ENCODE measurements at places on chromosomes 11 and 22.

- no peak for DNase-seq
Measured at GRCh38 chr22:43819421-43819921, 7.4 kb upstream of the EFCAB6 start.

DNA sequence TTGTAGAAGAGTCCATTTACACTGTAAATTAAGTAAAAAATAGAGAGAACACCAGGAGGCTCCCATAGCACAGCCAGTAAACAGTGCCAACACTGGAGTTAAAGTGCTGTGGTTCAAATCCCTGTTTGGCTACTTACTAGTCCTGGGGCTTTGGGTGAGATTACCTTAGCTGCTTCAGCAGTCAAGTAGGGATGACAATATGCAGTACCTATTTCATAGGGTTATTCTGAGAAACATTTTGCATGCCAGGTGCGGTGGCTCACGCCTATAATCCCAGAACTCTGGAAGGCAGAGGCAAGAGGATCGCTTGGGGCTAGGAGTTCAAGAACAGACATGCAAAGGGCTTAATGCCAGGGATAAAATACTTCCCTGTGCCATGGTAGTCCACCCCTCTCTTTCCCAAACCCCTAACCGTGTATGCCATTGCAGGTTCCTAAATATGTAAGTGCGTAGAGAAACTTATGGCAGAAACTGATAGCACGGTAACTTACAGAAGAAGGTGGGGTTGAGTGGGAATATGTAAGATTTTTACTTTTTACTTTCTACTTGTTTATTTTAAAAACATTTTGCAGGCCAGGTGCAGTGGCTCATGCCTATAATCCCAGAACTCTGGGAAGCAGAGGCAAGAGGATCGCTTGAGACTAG, 86.4 kb upstream of the PICALM start:
- DNase-seq, result no peak

DNA sequence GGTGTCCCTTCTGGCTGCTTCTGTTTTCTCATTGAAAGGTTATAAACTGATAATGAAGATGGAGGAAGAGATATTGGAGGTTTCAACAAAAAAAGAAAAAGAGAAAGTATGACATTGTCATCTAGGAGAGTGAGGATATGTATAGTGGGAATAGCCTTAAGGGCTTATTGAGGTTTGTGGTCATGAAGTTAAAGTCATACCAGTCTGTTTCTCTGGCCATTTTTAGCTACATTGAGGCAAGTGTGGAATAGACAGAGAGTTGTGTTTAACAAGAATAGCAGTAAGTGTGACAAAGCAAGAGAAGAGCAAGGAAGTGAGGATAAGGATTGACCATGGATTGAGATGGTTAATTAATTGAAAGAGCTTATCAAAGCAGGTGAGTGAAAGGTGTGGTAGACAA, 110.4 kb downstream of the ELP4 start:
- no peak for DNase-seq

- DNase-seq, result no peak
Measured at GRCh38 chr22:44139773-44140172, 41.0 kb upstream of the PARVG start.

- DNase-seq, result no peak
Measured at GRCh38 chr11:11078344-11079086, 220.7 kb upstream of the ZBED5 start.

DNA sequence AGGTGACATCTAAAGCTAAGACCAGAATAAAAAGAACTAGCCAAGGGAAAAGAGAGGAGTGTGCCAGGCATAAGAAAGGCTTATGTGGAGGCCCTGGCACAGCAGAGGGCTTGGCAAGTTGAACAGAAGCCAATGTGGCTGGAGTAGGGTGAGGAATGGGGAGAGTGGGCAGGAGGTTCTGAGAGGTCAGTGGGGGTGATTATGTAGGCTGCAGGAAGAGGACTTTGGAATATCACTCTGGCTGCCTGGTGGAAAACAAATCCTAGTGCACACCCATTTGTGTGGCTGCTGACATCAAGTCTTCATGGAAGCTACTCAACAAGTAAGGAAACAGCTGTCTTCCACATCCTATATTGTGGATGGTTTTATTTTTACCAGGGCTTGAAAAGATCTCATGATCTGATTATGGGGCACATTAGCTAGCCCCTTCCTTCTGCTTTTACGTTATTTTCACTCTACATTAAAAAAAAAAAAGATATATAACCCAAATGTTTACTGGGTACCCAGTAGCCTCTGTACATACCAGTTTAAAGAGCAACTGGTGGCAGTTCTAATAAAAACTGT, 3.4 kb downstream of the MRPL16 start:
- no peak for DNase-seq

DNA sequence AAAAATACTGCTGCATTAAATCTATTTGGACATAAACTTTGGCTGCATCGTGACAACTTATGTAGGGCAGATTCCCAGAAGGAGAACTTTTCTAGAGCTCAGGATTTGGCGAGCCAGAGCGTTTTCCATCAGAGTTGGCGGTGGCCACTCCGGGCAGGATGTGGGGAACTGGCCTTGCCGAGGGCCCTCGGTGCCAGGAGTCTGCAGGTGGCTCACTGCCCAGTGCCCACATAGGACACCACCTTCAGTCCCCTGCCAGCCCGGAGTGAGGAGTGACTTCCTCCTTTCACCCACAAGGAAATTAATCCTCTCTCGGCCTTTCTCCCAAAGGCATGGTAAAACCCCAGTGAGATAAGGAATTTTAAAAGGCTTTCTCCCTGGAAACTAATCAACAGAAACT, 1.6 kb upstream of the LGALS2 start:
- no peak for DNase-seq

DNA sequence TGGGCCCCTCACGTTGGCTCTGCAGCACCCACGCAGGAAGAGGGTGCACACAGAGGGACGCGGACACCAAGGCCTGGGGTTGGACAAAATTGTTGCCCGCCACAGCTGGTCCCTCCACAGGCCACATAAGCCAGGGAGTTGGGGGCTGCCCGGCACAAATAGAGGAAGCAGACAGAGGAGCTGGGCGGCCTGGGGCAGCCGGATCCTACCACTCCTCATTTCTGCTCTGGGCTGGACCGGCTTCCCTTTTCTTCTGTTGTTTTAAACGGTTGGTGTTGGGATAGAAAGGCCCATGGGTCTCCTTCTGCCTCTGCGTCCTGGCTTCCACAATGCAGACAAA, 36.4 kb upstream of the LINC01488 start:
- peak; percentile 57 for DNase-seq

GRCh38 chr11:116927163-116927974, 89.9 kb upstream of the APOA1 start:
- DNase-seq, result no peak

- DNase-seq, result no peak
Measured at GRCh38 chr11:100619484-100619883, 67.6 kb upstream of the ARHGAP42 start.

DNA sequence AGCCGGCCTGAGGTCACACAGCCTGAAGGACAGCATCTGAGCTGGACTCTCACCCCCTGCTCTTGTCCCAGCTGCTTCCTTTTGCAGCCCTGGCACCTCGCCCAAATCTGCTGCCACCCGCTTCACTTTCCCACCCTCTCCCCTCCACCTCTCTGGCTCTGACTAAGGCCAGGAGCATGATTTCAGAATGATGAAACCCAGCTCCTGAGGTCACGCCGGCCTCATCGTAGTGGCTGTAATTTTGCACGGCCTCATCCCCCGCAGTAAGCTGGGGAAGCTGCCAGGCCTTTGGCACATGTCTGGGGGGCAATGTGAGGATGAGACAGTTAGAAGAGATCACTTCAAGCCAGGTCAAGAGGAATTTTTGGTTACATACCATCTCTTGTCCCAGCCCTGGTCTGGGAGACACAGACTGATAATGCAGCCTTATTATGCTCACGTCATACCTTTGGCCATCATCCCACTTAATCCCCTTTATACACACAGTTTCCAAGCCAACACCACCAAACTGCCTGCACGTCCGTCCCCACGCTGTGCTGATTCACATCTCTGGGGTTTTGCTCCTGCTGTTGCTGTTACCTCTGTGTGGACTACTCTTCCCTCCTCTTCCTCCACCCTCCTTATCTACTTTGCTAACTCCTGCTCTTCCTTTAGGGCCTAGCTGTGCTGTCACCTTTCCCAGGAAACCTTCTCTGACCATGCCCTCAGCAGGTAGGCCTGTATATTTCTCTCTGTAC, 58.1 kb downstream of the CHRDL2 start:
- peak; percentile 70 for DNase-seq

DNA sequence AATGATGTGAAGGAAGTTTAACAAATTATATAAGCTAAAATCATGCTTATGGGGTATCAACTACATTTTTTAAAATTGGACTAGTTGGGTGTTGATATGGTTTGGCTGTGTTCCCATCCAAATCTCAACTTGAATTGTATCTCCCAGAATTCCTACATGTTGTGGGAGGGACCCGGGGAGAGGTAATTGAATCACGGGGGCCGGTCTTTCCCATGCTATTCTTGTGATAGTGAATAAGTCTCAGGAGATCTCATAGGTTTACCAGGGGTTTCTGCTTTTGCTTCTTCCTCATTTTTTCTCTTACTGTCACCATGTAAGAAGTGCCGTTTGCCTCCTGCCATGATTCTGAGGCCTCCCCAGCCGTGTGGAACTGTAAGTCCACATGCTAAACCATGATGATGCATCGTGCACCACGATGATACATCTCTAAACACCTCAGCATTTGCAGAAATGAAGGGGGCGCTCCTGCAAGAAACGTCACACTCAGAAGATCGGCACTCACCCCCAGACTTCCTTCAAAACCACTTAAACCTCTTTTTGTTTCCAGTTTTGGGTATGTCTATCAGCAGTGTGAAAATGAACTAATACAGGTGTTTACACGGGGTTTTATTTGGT, 340.0 kb downstream of the SHANK2 start:
- no peak for DNase-seq

GRCh38 chr11:105719073-105719822, 109.4 kb downstream of the GRIA4 start:
- DNase-seq, result peak; percentile 15

DNA sequence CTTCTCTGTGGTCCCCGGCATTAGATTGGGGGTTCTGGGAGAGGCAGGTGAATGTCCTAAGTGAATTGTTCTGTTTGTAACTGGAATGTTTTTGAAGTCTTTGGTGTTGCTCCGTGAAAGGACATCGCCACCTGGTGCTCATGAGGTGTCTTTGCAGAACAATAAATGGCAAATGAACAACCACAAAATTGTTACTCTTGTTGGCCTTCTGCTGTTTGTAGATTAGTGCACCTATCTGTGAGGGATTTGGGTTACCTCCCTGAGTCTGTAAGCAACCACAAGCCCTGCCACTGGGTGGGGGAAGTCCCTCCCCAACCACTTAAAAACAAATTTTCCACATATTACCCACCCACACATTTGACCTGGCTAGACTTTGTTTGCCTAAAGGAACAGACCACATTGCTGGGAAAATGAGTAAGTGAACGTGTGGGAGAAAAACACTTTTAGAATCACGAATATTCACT, 4.7 kb downstream of the MPEG1 start:
- no peak for DNase-seq
